Skin of body (tissue), 3 donors: ENCODE measurements at places on chromosomes 2 and 18. TPM values are rescaled to one million over a fixed set of nuclear protein-coding genes. Genes with fewer than 3 reads are reported as not detected.

The TRIM54 gene
- total RNA-seq: 6.0 TPM

The ATOH8 gene
- total RNA-seq: 5.2 TPM

The MAP3K20 gene
- 60.2 TPM for total RNA-seq

The ADRA2B gene
- total RNA-seq: 2.0 TPM

The EN1 gene
- total RNA-seq: 12.0 TPM

The COL4A4 gene
- total RNA-seq: 0.30 TPM

DNA sequence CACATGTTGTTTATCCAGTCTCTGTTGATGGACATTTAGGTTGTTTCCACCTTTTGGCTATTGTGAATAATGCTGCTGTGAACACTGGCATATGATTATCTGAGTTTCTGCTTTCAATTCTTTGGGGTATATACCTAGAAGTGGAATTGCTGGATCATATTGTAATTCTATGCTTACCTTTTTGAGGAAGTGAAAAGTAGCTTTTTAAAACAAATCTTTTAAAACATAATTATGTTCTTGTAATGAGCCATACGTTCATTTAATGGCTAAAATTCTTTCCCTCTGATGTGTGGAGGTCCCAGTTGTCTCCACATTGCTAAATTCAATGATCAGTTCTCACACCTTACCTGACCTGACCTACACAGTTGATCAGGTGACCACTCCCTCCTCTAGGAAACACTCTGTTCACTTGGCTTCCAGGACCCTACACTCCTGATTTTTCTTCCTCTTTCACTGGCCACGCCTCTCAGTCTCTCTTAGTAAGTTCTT lies 27.8 kb upstream of the SERTAD2 start:
- DNase-seq: no peak

GRCh38 chr2:97963880-97964279 lies 31.9 kb downstream of the TMEM131 start:
- no peak for DNase-seq

DNA sequence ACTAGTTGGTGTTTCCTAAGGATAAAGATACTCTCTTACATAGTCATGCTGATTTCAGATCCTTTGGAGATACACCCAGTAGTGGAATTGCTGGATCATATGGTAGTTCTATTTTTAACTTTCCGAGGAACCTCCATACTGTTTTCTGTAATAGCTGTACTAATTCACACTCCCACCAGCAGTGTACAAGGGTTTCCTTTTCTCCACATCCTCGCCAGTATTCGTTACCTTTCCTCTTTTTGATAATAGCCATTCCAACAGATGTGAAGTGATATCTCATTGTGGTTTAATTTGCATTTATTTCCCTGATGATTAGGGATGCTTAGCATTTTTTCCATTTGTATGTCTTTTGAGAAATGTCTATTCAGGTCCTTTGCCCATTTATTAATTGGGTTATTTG lies 34.0 kb downstream of the ACTR2 start:
- no peak for DNase-seq

DNA sequence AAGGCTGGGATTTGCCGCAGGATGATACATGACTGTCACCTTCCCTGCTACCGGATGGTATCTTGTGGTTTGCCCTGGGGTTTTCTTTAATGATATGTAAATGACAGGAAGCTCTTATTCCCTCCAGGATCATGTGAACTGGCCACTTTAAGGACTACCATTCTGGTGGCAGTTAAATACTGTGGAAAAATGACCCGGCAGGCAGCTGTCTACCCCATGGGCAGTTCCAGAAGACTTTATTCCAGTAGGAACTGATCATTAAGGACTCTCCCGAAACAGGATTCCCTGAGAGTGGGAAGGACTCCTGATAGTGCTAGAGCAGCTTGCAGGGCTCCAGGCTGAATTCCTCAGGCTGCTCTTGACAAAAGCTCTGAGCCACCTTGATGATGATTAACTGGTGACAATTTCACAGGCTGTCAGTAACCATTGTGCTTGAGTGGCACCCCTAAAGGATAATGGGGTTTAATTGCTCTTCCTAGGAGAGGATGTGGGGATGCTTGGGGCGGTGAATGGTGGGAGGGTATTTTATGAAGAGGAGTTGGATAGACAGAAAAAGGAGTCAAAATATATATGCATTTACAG lies 212.0 kb downstream of the CPS1 start:
- DNase-seq: no peak

- DNase-seq: no peak
Measured at GRCh38 chr2:213125646-213126347, 25.6 kb downstream of the IKZF2 start.

DNA sequence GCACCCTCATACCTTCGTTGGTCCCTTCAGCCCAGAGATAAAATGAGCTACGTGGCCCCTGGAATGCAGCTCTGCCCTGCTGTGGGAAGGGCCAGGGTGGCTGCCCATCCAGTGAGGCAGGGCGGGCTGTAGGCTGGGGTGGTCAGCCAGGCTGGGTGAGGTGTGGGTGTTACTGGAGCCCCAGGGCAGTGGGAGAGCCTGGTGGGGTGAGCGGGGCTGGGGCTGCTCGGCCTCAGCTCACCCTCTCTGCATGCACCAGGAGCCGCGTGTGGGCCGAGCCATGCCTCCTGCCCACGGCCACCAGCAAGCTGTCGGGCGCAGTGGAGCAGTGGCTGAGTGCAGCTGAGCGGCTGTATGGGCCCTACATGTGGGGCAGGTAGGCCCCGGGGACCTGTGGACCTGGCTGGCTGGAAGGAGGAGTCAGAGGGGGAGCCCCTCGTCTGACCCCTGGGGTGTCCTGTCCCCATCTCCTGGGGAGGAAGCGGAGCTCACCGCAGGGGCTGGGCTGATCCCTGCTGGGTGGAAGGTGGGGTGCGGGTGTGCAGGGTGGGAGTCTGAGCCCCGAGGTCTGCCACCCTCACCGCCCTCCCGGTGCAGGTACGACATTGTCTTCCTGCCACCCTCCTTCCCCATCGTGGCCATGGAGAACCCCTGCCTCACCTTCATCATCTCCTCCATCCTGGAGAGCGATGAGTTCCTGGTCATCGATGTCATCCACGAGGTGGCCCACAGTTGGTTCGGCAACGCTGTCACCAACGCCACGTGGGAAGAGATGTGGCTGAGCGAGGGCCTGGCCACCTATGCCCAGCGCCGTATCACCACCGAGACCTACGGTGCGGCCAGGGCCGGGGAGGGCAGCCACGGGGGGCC lies 5.5 kb downstream of the RNPEPL1 start:
- DNase-seq: no peak

- peak; percentile 45 for DNase-seq
Measured at GRCh38 chr2:41484858-41485234, 563.0 kb upstream of the PKDCC start.

DNA sequence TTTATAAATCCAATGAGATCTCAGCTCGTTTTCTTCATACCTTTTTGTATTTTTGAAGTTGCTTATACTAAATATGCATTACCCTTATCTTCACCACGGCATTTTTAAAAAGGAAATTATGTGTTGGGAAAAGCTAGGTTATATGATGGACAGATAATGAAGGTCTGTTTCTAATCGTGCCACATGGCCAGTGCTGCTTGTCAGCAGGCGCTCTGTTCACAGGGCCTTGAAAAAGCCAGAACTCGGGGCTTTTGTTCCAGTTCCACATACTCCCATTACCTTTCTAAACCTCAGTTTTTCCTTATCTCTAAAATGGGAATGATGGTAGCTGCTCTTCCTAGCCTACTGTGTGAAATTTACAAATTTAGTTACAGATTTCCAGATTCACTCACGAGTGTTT lies 42.0 kb downstream of the EPAS1 start:
- DNase-seq: no peak

DNA sequence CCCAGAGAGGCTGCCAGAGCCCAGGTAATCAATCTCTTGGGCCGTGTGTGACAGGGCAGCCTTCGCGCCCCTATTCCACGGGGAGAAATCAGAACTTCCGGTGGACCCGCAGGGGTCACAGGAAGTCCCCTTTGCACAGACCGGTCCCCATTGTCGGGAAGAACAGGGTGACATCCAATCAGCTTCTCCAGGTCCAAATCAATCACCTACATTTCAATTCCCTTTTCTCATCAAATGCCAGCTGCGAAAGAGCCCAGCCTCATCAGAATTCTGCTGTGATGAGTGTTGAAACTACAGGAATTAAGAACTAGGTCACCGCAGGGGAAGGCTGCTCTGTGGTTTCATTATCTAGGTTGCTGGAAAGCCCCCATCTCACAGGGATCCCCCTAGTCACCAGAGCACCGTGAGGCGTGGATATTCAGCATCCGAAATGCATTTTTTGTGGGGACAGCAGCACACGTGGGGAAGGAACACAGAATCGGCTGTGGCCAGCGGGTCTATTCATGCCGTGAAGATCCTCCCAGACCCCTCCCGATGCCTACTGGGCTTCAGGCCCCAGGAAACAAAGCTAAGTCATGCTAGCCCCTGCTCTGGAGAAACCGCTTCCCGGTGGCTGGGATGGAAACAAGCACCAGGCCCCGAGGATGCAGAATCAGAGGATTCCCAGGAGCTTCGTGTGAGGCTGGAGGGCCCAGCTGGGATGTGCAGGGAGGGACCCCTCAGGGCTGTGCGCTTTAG lies 193.7 kb upstream of the ID2 start:
- no peak for DNase-seq

- DNase-seq: peak; percentile 6
Measured at GRCh38 chr2:59787095-59787494, 766.4 kb downstream of the BCL11A start.

GRCh38 chr2:101974663-101975062 lies 17.1 kb upstream of the IL1R2 start:
- no peak for DNase-seq

- no peak for DNase-seq
Measured at GRCh38 chr2:85307527-85307897, 20.3 kb downstream of the TGOLN2 start.

DNA sequence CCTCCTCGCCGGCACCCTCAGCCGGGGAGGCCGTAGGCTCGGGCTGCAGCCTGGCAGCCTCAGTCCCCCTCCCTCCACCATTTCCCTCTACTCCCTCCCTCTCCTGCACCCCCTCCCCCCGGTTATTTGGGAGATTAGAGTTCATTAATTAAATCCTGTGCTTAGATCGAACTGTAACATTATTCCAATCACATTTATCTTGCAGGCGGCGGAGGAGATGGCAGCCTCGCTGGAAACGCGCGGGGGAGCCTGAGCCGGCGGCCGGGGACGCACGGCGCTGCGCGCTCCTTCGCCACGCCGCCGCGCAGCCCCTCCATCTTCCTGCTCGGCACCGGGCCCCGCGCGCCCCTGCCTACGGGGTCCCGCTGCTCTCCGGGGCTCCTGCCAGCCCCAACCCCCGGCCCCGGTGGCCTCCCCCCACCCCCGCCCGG lies at the start of gene ST8SIA3:
TSS of gene ST8SIA3 (plus strand) at position 287 of the 431 bp plus-strand sequence. CDS start 290 bp downstream, outside the sequence.
- DNase-seq: no peak

DNA sequence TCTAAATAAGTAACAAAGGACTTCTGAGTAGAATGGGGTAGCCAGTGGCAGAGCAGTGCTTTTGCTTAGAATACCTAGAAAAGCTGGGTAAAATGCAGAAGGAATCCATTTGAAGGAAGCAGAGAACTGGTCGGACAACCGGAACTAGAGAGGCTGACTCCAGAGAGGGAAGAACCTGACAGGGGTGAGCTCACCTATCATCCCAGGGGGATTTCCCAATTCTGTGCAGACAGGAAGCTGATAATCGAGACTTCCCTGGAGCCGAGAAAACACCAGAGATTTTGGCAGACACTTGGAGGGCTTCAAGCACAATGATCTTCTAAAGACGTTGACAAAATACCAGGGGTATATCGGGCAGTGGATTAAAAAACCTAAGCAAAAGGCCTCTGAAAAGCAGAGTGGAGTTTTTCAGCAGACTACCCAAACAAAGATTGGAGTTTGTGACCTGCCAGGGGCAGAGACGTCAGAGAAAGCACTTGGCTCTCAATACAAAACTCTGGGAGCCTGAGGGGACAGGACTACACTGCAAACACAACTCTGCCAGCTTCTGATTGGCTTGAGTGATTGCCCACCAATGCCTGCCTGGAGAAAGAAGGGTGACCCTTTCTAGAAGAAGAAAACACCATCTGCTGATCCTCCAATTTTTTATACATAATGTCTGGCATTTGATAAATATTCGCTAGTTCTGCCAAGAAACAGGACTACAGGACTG lies 67.5 kb upstream of the TTN start:
- DNase-seq: no peak

- no peak for DNase-seq
Measured at GRCh38 chr2:66561645-66562303, 126.8 kb downstream of the MEIS1 start.

- DNase-seq: no peak
Measured at GRCh38 chr2:103002954-103003353, 241.1 kb downstream of the TMEM182 start.
